ENCODE measurements at places on chromosomes 5 and 9. TPM values are rescaled to one million over a fixed set of nuclear protein-coding genes. Genes with fewer than 3 reads are reported as not detected.

- no peak for DNase-seq
Measured at GRCh38 chr9:20623021-20623747, 885 bp upstream of the MLLT3 start.

DNA sequence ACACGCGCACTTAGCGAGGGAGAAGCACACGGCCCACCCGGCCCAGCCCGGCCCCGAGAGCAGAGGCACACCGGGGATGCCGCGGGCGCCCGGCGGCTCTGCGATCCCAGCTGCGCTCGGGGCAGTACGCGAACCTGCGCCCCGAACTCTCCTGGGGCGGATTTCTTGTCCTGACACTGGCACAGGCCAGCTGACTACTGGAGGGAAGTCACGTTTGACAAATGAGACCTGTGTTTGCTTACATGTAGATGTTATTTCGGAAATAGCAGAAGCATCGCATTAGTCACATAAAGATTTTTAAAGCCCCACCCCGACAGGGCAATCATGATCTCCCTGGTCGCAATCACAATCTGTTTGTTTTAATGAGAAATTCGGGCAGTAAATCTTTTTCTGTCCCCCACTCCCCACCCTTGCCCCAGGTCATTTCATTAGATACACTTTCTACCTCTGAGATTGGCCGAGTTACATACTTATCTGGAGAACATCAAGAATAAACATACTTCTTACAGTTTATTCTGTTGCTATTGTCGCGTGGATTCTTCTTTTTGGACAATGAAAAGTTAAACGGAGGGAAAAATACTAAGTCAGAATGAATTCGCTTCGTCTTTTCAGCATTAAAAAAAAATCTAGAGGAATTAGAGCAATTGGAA lies 518.9 kb downstream of the CTNND2 start:
- no peak for DNase-seq

DNA sequence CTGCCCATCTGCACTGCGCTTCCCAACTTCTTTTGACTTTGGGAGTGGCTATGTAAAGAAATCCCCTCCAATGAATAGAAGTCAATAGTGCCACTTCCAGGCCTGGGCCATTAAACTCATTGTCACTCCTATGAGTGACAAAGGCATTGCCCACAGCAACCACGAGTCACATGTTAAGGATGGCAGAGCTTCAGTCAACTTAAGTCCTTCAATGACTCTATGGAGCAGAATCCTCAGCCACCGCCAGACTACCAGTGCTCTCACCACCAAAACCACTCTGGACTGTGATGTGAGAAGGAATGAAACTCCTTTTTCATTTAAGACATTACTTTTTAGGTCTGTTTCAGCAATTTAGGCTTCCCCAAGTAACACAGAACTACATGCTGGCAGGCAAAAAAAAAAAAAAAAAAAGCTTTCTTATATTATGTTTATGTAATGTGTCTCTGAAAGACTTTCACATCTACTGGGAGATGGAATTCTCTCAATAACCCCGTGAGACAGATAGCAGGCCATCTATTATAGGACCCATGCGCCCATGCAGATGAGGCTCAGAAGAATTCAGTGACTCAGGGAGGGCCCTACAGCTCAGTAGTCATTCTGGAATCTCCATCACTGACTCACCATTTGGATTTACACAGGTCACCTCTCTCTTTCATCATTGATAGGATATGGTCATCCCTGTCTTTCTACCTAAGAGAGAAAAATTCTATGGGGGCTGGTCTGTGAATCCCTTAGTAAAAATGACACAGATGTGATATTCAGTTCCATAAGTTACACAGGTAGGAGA lies 180.5 kb downstream of the CEMIP2 start:
- DNase-seq: peak; percentile 5

GRCh38 chr5:6742081-6742758 lies 29.0 kb downstream of the TENT4A start:
- no peak for DNase-seq

GRCh38 chr9:86322973-86323644 lies 31.1 kb downstream of the TUT7 start:
- peak; percentile 81 for DNase-seq

- DNase-seq: peak; percentile 69
Measured at GRCh38 chr5:72525816-72526215, 18.6 kb upstream of the ZNF366 start.

- peak; percentile 88 for DNase-seq
Measured at GRCh38 chr5:143248822-143249579, 154.5 kb downstream of the NR3C1 start.

DNA sequence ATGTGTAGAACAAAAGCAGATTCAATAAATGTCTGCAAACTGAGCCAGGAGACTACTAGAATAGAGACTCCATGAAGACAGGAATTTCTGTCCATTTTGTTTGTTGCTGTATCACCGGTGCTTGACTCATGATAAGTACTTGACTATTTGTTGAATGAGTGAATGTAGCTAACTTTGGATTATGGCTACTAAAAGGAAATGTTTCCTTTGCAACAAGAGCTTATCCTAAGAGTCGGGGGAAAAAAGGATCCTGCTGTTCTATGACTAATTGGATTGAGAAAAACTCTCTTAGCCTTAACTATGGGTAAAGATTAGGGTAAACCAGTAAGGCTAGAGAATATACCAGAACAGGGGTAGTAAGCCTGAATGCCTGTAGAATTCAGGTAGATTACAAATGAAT lies 3.5 kb downstream of the PAIP1 start:
- DNase-seq: peak; percentile 50

DNA sequence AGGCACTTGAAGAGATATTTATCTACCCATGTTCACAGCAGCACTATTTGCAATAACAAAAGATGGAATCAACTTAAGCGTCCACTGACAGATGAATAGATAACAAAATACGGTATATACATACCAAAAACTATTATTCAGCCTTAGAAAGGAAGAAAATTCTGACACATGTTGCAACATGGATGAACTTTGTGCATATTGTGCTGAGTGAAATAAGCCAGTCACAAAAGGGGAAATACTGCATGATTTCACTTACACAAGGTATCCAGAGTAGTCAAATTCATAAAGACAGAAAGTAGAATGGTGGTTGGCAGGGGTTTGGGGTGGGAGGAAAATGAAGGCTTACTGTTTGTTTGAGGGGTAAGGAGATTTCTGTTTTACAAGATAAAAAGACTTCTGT lies 66.0 kb downstream of the FBN2 start:
- no peak for DNase-seq

DNA sequence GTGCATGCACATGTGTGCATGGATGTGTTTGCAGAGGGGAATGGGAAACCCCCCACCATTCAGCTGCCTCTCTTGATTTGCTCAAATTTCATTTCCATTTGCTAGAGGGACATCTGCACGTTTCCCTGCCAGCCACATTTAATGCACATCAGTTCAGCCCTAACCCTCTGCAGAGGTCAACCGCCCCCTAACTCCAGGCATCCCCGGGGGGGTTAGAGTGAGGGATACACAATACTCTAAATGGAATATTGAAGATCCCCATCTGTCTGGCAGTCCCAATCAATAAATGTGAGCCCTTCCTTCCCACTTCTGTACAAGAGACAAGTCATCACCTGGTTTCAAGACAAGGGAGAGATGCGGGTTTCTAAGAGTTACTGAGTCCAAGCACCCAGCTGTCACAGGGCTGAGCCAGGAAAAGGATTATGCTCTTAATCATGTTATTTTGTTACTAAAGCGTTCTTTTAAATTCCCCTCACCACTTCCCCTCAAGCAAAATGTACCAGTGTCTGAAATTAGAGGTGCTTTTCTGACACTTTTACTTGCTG lies 134.1 kb downstream of the SEMA6A start:
- no peak for DNase-seq

GRCh38 chr9:105187781-105188180 lies 56.7 kb upstream of the SLC44A1 start:
- peak; percentile 91 for DNase-seq

DNA sequence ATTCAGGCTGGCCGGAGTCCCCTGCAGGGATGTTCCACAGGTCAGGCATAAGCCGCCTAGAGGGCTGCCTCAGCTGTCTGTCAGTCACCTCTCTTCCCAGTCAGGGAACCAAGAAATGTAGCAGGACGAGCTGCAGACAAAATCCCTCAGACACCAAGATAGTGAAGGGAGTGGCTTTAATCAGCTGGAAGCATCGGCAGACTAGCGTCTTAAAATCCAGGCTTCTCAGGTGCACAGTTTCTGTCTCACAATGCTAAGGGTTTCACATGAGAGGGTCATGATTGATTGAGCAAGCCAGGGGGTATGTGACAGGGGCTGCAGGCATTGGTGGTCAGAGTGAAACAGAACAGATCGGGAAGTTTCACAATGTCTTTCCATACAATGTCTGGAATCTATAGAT lies 247.2 kb downstream of the CDH10 start:
- no peak for DNase-seq

GRCh38 chr9:111483439-111483857 lies 735 bp downstream of the ECPAS start:
- no peak for DNase-seq

DNA sequence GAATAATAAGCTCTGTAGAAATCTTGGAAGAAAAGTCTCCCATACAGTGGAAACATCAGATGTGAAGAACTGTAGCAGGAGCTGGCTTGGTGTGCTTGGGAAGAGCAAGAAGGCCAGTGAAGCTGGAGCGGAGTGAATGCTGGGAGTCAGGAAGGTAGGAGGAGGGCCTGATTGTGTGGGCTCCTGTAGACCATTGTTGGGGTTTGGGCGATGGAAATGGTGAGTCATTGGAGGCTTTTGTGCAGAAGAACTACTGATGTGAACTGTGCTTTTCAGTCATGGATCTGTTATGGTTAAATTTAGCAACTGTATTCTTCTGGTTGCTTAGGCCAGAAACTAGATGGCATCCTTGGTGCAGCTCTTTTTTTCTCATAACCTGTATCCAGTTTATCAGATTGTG lies 2.3 kb downstream of the ICE1 start:
- peak; percentile 61 for DNase-seq

GRCh38 chr9:128282500-128282899 lies 6.4 kb downstream of the SWI5 start:
- DNase-seq: peak; percentile 81

- DNase-seq: peak; percentile 90
Measured at GRCh38 chr5:123752552-123753179, 240.7 kb downstream of the CSNK1G3 start.

- no peak for DNase-seq
Measured at GRCh38 chr5:73705364-73705763, 79.4 kb downstream of the ARHGEF28 start.

OR1J2 gene
- 0.33 TPM for total RNA-seq

SPATA6L gene
- 1.2 TPM for total RNA-seq

HTR4 gene
- not detected for total RNA-seq

PDE6A gene
- under 0.01 TPM for total RNA-seq

TLX3 gene
- total RNA-seq: not detected

KLF4 gene
- total RNA-seq: 22.9 TPM

PCAT7 gene
- under 0.01 TPM for total RNA-seq

CNTNAP3B gene
- not detected for total RNA-seq

PCYOX1L gene
- total RNA-seq: 4.9 TPM

SLC44A1 gene
- 36.2 TPM for total RNA-seq

Measured in fibroblast of lung (primary cell).